ENCODE measurements at places on chromosomes 3 and 15.

GRCh38 chr3:191985691-191986090, 524.7 kb downstream of the PYDC2 start:
- DNase-seq = no peak

DNA sequence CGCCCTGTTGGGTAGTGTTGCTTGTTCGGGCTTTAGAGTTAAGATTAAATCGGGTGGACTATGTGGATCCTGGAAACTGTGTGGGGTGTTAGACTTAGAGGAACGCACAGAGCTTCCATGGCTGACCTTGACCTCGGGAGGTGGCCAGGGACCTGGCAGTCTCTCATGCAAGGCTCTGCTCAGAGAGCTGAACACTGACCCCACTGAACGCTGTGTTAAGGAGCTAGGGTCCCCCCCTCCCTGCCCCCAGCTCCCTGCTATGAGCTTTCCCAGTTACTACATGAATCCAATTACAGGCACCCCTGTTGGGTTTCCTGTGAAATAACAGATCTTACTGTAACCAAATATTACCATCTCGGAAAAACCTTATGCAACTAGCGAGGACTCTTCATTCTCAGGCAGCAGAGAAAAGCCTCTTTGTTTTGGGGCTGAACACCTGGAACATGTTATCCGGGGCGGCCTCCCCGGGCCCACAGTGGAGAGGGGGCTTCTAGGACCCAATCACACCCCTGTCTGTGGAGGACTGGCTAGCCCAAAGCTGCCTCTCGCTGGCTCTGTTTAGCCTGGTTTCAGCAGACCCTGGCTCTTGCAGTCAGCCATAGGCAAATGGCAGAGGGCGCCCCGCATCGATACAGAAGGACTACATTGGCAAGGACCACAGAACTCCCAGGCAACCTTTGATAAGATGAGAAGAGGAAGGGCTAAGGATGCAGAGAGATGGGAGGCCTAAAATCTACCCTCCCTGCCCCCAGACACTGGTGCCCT, 25.8 kb upstream of the ALDH1A3 start:
- DNase-seq = no peak

- no peak for DNase-seq
Observed at GRCh38 chr3:13362551-13362950, 57.6 kb downstream of the NUP210 start.

DNA sequence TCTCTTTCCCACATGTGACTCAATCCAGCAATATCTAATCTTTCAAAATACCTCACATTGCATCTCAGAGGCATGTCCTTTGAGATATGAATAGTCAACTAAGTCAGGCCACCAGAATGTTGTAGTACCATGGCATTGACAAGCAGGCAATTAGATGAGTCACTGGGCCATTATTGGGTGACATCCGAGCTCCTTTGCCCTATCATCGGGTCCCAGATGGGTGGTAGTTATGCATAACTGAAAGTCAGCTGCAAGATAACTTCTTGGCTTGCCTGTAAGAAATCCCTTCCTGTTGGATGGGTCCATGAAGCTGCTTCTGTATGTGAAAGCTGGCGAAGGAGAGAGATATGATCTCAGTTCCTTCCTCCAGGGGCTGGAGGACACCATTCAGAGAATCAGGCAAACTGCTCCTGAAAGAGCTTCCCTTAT, 32.8 kb downstream of the ARRDC4 start:
- DNase-seq = no peak

DNA sequence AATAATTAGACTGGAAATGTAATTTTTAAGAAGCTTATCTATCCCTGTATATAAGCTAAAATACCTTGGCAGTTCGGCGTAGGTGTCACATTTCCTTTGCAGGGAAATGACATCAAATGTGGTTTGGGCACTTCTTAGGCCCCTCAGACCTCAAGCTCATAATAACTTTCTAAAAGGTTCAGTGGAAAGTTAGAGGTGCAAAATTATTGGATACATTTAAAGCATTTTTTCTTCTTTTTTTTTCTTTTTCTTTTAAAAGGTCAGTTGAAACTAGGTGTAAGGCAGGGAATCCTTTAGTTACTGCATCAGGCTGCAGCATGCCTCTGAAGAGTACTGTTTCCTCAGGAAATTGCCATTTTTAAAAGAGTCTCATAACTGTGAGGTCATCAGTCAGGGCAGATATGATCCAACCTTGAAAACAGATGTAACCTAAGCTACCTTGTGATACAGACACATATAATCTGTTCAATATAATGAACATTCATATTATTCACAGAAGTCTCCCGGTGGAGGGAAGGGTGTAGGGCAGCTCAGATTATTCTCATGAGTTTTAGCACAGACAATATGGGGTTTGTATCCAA, 4.8 kb downstream of the SACM1L start:
- no peak for DNase-seq

DNA sequence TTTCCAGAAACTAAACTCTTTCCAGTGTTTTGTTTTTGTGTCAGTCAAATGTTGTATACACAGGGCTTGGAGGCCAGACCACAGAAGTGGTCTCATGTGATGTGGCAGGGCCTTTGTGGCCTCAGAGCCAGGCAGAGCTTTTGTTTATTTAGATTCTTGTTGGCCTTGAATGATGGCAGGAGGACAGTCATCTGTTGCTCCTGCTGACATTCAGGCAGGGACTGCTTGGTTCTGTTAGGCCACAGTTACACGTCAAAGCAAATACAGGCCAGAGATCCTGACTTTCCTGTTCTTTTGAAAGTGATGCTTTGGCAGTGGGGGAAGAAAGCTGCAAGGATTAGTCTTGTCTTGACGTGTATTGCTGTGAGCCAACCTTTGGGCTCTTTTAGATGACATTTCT, 325.1 kb downstream of the CACNA2D3 start:
- DNase-seq = no peak

DNA sequence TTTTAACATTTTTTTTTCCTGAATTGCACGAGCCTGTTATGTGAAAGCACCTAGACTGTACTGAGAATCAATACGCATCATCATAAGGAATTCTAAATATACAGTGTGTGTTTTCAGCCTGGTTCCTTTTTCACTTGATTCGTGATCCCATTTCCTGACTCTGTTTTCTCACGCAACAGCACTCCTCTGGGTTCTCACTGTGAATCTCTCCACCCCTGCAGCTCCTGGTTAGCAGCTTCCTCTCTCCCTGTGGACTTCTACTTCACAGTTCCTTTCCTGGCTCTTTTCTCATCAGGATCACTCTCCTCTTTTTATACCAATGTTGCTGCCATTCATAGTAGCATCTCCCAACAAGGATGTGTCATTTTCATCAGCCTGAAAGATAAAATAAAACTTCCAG, 297.2 kb downstream of the CADM2 start:
- no peak for DNase-seq

DNA sequence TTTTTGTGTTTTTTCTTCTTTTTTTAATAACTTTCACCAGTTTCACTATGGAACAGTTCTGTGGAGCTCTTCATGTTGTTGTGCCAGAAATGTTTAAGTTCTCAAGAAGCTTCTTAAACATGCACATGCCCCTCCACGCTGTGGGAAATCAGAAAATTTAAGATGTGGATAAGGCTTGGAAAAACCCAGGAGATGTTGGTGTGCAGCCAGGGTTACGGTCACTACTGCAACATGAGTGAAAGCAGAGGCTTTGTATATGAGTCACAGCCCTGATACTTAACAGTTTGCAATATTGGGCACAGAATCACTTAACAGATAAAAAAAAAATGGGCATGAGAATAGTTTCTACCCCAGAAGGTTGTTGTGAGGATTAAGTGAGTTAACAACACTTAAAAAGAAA, 399.9 kb downstream of the LRTM1 start:
- DNase-seq = no peak

- DNase-seq = no peak
Observed at GRCh38 chr3:47854720-47855455, 52.0 kb downstream of the DHX30 start.

GRCh38 chr3:8938021-8938420, 25.3 kb downstream of the RAD18 start:
- no peak for DNase-seq

DNA sequence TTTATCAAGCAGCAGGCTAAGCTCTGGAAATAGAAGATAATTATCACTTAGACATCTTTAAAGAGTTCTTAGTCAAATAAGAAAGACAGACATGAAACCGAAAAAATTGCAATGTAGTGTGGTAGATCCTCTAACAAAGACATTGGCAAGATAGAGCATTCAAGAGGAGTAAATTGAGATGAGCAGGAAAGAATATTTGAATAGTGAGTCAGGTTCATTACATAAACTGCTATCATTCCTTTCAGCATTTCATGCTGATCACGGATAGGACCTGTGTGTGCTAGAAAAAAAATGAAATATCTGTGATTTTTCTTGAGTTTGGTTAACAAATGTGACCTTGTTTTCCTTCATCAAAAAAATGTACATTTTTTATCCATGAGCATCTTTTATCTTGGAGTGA, 460.9 kb downstream of the OTOL1 start:
- DNase-seq = no peak

DNA sequence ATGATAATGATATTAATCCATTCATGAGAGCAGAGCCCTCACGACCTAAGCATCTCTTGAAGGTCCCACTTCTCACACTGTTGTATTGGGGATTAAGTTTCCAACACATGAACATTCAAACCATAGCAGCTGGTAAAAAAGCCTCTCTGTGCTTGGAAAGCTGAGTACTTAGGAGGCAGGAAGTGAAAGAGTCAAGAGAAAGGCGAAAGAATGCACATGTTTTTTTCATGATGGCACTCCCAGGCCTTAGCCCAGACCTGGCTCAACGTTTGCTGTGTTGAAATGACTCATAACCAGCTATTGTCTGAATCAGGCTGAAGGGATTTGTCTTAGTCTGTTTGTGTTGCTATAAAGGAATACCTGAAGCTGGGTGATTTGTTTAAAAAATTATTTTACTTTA, 84.4 kb upstream of the RGMA start:
- no peak for DNase-seq

GRCh38 chr3:116112696-116113095, 332.6 kb downstream of the LSAMP start:
- DNase-seq = no peak

GRCh38 chr15:31489801-31490646, 163.4 kb downstream of the KLF13 start:
- no peak for DNase-seq

DNA sequence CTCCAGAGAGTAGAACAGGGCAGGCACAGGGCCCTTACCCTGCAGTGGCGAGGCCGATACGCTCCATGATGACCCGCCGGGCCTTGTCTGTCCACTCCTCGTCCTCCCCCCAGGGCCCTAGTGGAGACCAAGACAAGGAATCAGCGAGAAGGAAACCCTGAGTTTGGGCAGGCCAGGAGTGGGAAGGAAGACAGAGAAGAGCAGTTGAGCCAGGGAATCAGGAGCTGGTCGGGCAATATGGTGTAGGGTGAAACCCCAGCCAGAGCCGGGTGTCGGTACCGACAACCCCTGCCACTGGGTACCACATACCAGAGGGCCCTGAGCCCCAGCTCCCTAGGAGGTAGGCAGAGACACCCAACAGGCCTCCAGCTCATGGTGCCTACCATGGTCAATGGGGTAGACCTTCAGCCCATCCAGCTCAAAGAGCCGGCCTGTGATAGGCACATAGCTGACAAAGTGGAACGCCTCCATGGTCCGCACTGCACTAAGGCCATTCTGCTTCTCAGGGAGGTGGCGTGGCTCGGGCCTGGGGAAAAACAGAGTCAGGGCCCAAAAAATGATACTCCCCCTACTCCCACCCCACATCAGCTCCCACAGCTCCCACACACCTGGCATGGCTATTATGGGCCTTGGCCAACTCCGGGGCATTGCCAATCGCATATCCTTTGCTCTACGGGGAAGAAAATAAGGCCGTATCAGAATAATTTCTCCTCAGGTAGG, 38.0 kb downstream of the SEMA3G start:
- no peak for DNase-seq

DNA sequence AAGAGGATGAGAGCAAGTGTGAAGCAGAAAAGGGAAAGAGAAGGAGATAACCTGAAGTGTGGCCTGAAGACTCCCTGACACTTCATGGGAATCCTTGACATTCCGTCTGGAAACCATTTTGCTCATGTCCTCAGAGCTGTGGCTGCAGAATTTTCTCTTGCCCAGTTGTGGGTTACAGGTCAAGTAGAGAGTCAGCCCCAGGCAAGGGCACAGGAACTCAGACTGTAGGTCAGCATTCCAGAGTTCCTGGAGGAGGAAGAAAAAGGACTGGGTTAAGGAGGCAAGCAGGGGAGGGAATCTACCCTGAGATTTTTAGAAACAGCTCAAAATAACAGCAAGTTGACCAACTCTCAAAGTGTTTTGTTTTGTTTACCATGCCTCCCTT, 4.1 kb upstream of the THSD4 start:
- no peak for DNase-seq

DNA sequence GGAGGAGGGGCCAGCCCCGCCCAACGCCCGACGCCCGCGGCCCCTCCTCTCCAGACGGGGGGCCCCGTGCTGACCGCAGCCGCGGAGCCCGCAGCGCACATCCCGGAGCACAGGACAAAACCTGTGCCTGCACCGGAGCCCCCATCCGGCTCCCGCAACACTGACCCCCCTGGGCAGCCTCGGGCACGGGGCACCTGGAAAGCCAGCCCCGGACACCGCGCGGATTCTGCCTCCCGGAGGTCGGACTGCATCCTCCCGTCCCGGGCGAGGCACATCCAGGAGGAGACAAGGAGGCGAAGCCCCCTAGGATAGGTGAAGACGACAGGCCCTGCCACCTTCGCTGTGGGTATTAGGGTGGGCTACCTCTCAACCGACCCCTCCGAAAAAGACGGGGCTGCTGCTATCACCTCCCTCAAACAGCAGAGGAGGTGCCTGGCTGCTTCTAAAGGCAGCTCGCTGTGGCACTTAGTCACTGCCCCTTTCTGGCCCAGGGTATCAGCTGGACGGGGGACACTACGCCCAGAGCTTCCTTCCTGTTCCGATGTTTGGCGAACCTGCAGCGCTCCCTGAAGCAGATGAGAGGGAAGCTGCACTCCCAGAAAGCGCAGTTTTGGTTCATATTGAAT, 10.6 kb downstream of the XXYLT1 start:
- no peak for DNase-seq

- no peak for DNase-seq
Observed at GRCh38 chr3:72830452-72831223, 17.6 kb downstream of the SHQ1 start.

DNA sequence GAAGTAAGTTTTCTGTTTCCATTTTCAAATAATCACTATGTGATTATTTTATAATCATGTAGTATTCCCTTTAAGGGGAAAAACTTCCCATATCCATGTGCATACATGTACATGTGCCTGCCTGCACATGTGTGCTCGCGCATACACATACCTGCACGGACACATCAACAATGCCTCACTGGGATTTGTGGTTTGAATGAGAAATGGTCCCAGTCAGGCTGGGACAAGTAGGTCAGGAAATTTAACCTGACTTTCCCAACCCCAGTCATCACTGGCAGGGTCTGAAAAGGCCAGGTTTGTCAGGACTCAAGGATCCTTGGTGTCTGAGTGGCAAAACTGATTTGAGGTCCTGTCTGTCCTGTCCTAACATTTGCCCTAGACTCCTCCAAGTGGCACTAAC, 109.3 kb upstream of the MRPS22 start:
- no peak for DNase-seq

DNA sequence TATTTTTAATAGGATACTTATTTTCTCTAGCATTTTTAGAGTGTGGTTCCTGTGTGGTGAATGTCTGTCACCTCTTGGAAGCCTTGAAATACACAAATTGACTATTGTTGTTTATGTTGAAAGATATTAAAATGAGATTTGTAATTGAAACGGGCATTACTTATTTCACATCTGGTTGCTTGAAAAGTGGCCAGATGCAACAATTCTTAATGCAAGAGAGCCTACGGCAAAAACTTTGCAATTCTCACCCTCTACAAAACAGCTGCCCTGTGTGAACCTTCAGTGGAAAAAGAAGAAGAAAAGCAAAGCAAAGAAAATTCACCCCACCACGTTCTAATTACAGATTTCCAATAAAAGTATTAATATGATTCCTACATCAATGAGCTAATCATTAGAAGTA, 46.6 kb downstream of the PPARG start:
- no peak for DNase-seq

Data from activated CD8-positive, alpha-beta memory T cell treated with anti-CD3 and anti-CD28 coated beads for 1 hour (primary cell).